Uterus (tissue), 4 donors: ENCODE measurements at places on chromosomes 5 and 9. TPM values are rescaled to one million over a fixed set of nuclear protein-coding genes. Genes with fewer than 3 reads are reported as not detected.

The FBLL1 gene
- total RNA-seq: not detected

The SERINC5 gene
- total RNA-seq: 22.1 TPM

The TNFSF15 gene
- total RNA-seq: not detected

- H3K4me3 ChIP-seq: no peak overlapping the region
- H3K4me1 ChIP-seq: no peaks in the 10 kb centered on the region
- H3K27ac ChIP-seq: no peak overlapping the region
- DNase-seq: no peak
- no peaks in the 10 kb centered on the region for H3K27me3 ChIP-seq
- no peaks in the 10 kb centered on the region for H3K36me3 ChIP-seq
Measured at GRCh38 chr9:27189426-27189825, 80.4 kb downstream of the TEK start.

DNA sequence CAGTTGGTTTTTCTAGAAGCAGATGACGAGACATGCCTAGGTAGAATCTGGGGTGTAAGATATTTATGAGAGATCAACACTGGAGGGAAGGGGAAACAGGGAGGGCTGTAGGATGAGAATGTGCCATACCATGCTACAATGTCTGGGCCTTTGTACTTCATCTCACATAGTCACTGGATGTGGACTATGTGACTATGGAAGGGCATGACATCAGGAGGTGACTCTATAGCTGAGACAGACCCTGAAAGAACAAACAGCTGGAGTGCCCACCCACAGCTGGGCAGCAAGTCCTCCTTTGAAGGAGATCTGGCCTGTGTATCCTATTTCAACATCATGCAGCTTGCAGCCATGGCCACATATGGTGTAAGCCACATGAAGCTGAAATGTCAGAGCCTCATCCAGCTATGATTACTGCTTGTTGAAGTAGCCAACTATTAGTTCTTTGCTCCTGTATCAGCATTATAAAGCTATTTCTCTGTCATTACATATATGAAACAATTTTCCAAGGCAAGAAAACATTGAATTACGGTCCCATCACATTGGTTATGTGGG lies 46.2 kb upstream of the KIF2A start:
- H3K4me1 ChIP-seq: no peaks in the 10 kb centered on the region
- H3K27me3 ChIP-seq: no peaks in the 10 kb centered on the region
- no peak overlapping the region for H3K27ac ChIP-seq
- no peak overlapping the region for H3K4me3 ChIP-seq
- H3K36me3 ChIP-seq: no peaks in the 10 kb centered on the region

GRCh38 chr9:82255481-82256176 lies 267.1 kb downstream of the SPATA31D1 start:
- no peak overlapping the region for H3K4me3 ChIP-seq
- H3K4me1 ChIP-seq: no peaks in the 10 kb centered on the region
- H3K36me3 ChIP-seq: no peaks in the 10 kb centered on the region
- H3K27me3 ChIP-seq: no peaks in the 10 kb centered on the region
- DNase-seq: no peak
